ENCODE measurements at places on chromosomes 12 and 14.

DNA sequence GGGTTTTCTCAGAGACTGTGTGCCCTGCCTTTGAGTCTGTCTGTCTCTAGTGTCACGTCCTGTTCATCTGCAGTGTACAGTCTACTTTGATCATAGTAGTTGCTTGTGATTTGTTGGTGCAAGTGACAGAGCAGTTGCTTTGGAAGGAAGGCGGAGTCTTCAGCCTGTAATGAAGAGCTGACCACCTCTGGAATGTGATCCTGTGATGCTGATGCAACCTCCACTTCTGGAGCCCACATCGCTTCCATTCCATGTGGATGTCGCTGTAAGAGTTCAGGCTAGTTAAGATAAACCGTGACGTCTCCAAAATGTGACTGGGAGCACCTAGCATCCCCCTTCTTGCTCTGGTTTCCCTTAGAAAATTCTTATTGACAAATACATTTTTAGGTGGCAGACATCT, 51.8 kb downstream of the PELI2 start:
- DNase-seq, result no peak

DNA sequence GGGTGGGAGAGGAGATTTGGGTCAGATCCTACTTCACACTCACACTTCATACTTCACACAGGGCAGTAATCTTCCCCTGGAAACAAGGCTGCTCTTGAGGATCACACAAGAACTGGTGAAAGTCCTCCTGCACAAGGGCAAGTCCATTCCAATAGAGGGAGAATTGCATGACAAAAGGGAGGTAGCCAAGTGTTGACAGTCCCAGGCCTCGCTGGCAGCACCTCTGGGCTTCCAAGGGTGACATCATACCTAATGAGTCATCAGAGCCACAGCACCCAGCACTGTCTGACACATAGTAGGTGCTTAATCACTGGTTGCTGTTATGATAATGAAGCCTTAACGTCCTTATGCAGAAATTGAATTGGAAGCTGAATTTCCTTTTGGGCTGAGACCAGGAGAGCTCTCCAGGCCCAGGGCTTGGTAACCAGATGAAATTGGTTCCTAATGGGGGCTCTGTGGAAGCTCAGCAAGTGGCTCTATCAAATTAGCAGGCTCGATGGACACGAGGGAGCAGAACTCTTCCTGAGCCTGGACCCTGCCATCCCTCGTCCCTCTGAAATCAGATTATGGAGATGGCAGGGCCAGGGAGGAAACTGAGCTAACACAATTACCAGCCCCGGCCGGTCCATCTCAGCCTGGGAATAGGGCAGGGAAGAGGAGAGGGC, 58.8 kb upstream of the ACTN1 start:
- no peak for DNase-seq

GRCh38 chr12:71935594-71935993, 3.1 kb upstream of the TPH2 start:
- DNase-seq, result no peak

DNA sequence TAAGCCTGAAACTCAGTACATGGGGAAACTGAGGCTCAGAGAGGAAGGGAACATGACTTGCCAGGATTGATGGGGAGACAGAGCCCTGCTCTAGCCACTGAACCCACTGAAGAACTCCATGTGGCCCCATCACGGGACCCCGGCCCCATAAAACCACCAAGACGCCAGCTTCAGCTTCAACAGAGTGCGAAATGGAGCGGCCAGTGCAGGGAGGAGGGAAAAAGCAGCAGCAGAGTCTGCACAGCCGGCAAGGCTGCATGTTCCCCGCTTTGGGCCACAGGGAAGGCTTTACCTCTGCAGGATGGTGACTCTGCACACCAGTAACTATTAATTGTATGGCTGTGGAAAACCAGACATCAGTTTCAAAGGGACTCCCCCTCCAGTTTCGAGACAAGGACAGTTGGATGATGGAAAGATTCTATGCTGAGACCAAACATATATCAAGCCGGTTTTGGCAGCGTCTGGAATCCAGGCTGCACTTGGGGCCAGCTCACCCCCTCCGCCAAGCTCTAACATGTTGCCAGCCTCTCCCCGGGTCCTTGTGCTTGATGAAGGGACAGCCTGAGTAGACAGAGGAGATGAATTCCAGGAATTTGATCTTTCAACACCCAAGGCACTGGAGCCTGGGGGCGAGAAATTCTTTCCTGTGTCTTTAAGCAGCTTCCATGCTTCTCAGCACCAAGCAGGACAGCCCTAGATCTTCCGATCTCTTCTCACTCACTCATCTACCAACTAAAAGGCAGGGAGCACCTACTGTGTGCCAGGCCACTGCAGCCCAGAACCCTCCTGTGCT, 55.7 kb upstream of the BCL11B start:
- DNase-seq, result no peak

DNA sequence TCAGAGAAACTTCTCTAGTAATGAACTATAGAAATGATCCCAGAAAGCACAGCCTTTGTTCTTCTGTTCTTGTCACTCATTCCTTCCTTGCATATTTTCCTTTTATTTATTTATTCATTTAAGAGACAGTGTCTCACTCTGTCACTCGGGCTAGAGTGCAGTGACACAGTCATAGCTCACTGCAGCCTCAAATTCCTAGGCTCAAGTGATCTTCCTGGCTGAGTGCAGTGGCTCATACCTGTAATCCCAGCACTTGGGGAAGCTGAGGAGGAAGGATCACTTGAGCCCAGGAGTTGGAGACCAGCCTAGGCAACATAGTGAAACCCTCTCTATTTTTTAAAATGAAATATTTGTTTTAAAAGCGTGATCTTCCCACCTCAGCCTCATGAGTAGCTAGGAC, 11.5 kb downstream of the TECPR2 start:
- no peak for DNase-seq

DNA sequence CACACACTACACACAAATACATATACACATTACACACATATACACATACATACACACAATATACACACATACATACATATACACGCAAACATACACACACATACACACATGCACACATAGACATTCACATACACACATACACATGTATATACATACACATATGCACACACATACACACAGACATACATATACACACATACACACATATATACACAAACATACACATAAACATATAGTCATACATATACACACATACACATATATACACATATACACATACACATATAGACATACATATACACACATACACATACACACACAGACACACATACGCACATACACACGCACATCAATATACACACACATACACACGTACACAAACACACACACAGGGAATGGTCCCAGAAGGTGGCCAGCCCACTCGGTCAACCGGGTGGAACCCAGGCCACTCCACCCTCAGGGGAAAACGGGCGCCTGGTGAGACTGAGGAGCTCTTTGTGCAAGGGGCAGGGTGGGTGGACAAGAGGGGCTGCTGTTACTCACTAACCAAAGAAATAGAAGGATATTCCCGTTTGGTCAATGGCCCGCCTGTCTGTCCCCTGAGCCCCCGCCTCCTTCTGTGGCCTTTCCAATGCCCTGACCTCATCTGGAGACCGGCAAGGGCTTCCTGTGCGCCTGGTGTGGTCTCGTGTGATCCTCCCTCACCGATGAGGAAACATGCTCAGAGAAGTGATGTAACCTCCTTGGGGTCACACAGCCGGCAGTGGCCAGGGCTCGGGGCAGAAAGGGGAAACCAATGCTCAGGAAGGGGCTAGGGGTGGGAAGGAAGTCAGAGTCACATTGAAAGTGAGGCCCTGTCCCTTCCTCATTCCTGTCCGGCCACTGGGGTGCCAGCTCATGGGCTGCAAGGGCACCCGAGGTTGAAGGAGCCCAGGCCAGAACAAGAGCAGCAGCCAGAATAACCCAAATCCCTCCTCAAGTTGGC, 5.3 kb downstream of the TRPV4 start:
- DNase-seq, result no peak

GRCh38 chr14:64806202-64806861, 73.4 kb downstream of the SPTB start:
- peak; percentile 28 for DNase-seq

GRCh38 chr12:108915632-108916133, 35.8 kb downstream of the DAO start:
- no peak for DNase-seq

DNA sequence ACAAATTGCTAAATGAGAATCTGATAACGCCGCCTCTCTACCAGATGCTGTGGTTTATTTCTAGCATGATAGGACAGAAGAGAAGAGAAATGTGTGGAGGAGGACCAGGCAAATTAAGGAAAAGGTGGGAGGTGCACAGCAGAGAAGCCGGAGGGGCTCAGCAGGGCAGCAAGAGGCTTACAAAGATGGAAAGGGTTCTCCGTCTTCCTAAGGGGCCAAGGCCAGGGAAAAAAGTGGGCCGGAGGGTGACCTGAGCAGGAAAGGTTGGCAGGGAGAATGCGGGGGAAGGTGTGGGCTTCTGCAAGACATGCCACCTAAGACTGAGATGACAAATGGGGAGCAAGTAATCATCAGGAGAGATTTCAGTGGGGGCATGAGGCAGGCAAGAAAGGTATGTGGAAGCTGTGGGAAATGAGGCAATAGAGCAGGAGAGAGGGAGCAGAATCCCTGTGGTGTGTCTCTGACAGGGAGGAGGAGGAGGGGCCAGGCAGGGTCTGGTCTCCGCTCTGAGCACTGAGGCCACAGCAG, 18.7 kb downstream of the MANSC1 start:
- no peak for DNase-seq

GRCh38 chr12:19398376-19399363, 40.6 kb upstream of the AEBP2 start:
- no peak for DNase-seq

DNA sequence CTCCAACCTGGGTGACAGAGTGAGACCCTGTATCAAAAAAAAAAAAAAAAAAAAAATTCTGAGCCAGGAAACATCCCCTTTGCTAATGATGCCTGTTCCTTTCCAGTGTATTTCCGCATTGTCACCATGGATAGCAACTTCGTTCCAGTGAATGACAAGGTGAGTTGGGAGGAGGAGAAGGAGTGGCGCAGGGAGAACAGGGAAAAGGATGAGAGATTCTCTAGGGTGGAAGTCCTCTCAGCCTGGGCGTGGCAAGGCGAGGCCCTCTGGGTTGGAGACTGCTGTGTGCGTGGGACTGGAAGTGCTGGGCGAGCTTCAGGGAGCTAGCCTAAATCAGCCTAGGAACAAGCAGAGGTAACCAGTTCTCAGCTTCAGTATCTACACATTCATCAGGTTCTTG, 7.2 kb downstream of the A2ML1 start:
- DNase-seq, result no peak

DNA sequence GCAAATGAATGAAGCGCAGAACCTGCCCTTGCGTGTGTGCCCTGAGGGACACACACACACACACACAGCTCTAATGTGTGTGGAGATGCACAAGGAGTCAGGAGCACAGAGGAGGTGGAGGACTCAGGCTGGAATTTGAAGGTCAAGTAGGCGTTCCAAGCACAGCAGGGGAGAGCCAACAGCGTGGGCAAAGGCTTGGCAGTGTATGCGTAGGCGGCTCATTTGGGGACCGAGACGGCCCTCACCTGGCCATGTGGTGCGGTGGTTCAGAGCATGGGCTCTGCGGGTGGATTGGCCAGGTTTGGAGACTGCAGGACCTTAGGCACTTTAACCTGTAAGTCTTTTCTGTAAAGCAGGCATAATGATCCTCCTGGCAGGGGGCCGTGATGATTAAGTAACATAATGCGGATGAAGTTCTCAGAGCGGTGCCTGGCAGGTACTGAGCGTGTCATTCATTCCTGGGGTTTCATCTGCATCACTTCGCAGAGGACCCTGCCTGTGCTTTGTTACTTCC, 69.5 kb upstream of the SLC24A4 start:
- no peak for DNase-seq

DNA sequence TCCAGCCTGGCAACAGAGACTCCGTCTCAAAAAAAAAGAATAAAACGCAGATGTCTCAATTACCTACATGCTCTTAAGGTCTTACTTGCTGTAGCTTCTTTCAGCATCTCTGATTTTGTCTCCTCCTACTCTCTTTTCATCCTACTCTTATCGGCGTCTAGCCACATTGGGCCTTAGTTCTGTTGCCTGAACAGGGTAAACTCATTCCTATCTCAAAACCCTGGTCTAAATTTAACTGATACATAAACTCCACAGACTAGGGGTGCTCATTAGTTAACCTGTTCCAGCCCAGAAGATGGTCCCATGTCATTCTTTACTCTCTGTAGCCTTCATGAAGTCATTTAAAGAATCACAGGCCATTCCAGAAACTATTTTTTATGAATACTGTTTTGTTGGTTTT, 33.6 kb downstream of the EXD2 start:
- no peak for DNase-seq

DNA sequence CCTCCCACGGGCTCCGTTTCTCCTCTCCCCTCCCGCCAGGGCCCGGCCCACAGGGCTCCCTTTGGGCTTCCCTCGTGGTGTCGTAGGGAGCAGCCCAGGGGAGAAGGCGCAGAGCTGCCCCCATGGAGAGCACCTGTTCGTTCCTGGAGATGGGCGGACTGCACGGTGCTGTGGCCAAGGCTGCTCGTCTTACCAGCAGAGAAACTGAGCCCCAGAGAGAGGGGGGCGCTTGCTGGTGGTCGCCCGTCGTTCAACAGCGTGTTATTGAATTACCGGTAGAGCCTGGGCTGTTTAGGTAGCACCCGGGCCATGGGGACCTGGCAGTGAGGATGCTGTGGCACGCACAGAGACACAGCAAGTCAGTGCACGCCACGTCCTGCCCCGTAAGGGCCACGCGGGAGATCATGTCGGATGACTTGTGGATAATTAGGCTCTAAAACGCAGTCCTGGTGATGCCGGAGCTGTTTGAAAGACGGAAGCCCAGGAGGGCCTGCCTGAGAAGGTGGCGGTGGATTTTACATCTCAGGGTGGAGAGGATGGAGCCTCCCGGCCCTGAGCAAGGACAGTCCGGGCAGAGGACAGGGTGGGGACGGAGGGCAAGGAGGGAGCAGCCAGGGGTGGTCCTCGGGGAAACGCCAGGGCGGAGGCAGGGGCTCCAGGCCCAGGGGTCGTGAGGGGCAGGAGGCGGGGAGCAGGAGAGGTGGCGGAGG, 134.4 kb downstream of the ADGRD1 start:
- DNase-seq, result no peak

DNA sequence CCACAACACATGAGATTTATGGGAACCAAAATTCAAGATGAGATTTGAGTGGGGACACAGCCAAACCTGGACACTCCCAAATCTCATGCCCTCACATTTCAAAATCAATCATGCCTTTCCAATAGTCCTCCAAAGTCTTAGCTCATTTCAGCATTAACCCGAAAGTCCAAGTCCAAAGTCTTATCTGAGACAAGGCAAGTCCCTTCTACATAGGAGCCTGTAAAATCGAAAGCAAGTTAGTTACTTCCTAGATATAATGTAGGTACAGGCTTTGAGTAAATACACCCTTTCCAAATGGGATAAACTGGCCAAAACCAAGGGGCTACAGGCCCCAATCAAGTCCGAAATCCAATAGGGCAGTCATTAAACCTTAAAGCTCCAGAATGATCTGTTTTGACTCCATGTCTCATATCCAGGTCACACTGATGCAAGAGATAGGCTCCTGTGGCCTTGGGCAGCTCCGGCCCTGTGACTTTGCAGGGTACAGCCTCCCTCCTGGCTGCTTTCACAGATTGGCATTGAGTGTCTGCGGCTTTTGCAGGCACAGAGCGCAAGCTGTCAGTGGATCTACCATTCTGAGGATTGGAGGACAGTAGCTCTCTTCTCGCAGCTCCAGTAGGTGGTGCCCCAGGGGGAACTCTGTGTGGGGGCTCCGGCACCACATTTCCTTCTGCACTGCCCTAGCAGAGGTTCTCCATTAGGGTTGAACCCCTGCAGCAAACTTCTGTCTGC, 60.1 kb downstream of the LRIG3 start:
- DNase-seq, result peak; percentile 2

GRCh38 chr12:53696285-53696654, 20.4 kb upstream of the ATP5MC2 start:
- peak; percentile 82 for DNase-seq

GRCh38 chr12:4012977-4013968, 140.1 kb upstream of the PARP11 start:
- no peak for DNase-seq
